ENCODE measurements at places on chromosomes 11 and 22.

- no peak for DNase-seq
These were observed 151.7 kb upstream of the PLET1 start for GRCh38 chr11:112412383-112412782.

GRCh38 chr11:8314916-8315315 lies 51.2 kb upstream of the LMO1 start:
- no peak for DNase-seq

GRCh38 chr11:110249066-110249465 lies 47.3 kb downstream of the RDX start:
- peak; percentile 29 for DNase-seq

DNA sequence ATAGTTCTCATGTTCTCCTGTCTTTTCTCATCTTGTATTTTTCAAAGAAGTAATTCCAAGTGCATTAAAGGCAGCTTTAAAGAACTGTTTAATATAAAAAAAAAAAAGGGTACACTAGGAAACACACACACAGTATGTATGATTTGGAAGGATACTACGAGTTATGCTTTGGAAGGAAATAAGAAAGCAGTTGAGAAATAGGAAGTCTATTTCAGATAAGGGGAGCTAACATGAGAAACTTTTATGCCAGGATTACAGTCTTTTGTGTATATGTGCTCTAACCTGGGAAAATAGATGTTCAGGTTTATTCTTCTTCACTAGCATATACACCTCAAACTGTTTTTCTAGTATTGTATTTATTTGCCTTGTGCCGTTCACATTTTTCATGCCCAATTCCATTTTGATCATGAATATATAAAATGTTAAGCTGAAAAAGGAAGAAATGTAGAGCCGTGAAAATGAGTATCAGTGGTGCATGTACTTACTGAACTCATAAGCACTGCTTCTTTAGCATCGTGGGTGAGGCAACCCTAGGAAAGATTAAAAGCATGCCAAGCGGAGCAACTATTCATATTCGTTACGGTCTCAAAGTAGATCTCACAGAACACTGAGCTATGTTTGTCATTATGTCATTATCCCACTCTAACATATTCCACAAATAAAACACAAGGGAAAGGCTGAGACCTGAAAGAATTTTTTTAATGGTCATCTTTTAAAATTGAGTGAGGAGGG lies 59.6 kb downstream of the GUCY1A2 start:
- no peak for DNase-seq

GRCh38 chr11:47234669-47235100 lies 13.9 kb downstream of the ACP2 start:
- no peak for DNase-seq

DNA sequence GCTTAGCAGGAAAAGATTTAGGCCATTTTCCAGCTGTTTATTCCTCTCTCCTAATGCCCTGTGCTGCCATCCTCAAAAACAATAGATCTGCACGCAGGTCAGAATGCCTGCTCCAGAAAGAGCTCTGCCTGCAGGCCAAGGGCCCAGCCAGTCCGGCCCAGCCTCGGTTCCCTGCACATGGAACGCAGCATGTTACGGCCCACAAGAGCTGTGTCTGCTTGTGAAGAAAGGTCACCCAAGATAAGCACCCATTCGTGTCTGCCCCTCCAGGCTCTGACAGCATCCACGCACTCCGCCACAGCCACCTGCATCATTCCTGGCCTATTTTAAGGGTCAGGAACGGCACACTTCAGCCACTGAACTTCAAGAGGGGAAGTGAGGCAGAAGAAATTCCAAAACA lies 152.2 kb downstream of the SPATA19 start:
- no peak for DNase-seq

DNA sequence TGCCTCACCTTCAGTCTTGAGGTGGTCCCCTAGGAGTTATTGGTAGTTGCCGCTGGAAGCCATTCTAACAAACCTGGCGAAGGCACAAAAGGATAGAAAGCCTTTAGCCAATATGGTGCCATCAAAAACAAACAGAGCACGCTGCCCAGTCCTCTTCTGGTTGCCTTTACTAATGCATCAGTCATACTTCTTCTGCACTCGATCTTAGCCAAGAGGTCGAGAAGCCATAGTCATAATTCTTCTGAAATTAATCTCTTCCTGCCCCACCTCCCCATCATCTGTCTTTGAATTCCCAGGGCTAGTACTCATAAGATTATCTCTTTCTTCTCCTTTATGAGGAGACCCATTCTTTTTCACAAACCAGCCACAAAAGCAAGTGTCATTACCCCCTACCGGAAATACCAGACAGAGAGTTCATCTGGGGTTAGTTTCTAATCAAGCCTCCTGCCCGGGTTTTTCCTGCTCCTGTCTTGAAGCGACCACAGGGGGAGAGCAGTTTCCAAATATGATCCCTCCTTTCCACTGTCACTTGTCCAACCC lies 21.4 kb upstream of the EHF start:
- DNase-seq: no peak

DNA sequence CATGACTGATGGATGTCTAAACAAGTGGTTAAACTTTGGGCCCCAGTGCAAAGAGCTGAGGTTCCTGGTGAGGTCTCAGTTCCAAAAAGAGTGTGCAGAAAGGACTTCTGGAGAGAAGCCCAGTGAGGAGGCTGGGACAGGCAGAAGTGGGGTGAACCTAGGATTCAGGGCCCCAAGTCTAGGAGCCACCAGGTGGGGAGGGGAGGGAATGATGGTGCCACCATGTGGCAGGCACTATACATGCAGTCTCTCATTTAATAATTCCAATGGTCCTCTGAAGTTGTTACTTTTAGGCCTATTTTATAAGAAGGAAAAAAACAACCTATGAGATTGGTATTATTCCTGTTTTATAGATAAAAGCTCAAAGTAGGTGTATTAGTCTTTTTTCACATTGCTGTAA lies 102.0 kb downstream of the INSC start:
- no peak for DNase-seq

- DNase-seq: no peak
These were observed 60.7 kb downstream of the STK33 start for GRCh38 chr11:8533332-8533731.

- no peak for DNase-seq
These were observed 85.6 kb upstream of the VPREB1 start for GRCh38 chr22:22158965-22159364.

GRCh38 chr11:16013649-16014275 lies 342.6 kb downstream of the SOX6 start:
- no peak for DNase-seq

DNA sequence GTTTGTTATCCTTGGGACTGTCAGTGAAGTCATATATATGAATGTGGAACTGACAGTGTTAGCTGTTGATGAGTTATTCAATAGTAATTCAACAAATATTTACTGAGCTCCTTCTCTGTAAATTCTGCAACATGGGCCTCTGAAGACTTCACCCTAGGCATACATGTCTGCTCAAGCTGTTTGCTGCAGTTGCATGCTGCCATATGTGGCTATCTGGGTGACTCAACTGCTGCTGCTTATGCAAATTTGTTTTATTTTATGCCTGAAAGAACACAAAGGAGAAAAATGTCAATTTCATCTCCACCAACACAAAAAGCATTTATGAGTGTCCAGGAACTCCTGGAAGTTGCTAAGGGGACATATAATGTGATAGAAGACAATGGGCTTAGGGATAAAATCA lies 417.6 kb downstream of the AASDHPPT start:
- DNase-seq: peak; percentile 14

- no peak for DNase-seq
These were observed 61.0 kb downstream of the TNRC6B start for GRCh38 chr22:40238425-40239344.

DNA sequence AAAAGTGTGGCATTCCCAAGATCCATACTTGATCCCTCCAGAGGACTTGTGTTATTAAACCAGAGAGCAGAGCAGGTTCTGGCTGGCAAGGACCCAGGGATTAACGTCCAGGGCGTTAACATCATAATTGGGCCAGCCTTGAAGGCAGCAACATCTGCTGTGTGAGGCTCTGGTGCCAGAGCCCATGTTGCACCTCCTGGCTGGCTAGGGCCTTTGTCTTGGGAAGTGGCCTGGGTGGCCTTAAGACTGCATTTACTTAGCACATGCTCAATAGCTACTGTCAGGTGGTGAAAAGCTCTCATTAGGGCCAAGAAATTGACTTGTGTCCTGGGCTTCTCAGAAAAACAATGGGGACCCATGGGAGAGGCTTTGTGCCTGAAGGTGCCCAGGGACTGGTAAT lies 66.6 kb downstream of the CACNG2 start:
- no peak for DNase-seq

Data from Ammon's horn (tissue), 1 donor.